ENCODE measurements at places on chromosomes 2 and 18.
A peak's percentile ranks its signal among the peaks of the same experiment; 100 is the strongest.

GRCh38 chr2:168174756-168175155, 72.6 kb downstream of the STK39 start:
- DNase-seq = no peak

GRCh38 chr2:236755278-236755840, 185.7 kb downstream of the ACKR3 start:
- DNase-seq = no peak

DNA sequence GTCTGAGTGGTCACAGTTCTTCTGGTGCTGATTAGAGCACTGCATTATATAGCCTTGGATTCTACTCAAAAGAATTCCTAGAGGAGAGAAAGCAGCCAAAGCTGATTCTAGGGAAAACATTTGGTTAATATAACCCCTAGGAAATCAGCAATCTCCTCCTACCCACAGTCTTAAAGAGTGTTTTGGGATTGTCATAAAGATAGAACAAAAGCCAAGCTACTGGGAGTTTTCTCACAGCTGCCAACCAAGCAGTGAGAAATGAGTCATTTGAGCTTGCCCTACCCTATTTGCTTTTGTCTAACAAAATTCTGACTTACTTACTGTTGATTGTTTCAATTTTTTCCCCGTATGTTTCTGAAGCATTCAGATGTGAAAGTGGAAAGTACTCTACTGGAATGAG, 469.3 kb downstream of the PLCL1 start:
- no peak for DNase-seq

GRCh38 chr2:111062417-111062816, 58.3 kb upstream of the BCL2L11 start:
- no peak for DNase-seq

DNA sequence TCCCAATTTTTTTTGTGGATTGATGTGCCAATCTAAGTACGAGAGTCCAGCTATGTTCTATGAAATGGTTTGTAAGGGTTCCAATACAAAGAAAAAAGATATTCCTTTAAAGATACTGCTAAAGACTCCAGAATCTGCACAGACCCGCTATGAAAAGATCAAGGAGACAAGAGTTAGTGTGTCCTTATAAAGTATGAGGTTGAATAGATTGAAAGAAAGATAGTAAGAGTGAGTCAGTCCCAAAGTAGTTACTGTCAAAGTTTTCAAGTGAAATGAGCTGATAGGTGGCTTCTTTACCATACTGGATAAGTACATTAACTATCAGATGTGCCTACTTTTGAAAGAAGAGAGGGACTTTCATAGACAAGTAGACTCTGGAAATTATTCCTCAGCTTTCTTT, 17.9 kb upstream of the EHBP1 start:
- DNase-seq = no peak

DNA sequence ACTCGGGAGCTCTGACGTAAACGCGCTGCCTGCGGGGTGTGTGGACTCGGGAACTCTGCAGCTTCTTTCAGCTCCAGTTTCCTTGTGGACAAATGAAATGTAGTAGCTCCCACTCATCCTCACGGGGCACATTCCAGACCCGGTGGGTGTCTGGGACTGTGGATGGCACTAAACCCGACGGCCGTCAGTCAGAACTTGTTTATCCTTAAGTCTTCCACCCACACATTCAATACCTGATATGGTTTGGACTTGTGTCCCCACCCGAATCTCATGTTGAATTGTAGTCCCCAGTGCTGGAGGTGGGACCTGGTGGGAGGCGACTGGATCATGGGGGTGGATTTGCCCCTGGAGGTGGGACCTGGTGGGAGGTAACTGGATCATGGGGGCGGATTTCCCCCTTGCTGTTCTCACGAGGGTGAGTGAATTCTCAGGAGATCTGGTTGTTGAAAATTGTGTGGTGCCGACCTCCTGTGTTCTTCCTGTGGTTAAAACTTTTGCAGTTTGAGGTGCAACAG, 81.2 kb upstream of the SNTG2 start:
- no peak for DNase-seq

DNA sequence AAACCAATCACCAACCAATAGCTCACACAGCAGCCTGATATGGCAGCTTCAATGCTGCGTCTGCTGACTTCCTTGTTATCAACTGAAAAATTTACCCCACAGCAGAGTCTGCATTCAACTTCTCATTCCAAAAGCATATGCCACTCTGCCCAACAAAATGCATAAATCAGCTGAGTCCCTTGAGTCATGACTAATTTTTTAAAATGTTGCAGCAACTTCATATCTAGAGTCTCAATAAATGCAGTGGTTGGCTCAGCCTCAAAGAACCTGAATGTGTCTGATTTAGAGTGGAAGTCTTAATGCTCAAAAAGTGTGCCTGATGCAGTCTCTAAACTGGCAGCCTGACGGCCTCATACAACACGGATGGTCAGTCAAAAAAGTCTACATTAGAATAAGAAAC, 46.5 kb downstream of the FARSB start:
- no peak for DNase-seq

- DNase-seq = no peak
These were observed 355.2 kb upstream of the TRIB2 start for GRCh38 chr2:12361506-12361905.

DNA sequence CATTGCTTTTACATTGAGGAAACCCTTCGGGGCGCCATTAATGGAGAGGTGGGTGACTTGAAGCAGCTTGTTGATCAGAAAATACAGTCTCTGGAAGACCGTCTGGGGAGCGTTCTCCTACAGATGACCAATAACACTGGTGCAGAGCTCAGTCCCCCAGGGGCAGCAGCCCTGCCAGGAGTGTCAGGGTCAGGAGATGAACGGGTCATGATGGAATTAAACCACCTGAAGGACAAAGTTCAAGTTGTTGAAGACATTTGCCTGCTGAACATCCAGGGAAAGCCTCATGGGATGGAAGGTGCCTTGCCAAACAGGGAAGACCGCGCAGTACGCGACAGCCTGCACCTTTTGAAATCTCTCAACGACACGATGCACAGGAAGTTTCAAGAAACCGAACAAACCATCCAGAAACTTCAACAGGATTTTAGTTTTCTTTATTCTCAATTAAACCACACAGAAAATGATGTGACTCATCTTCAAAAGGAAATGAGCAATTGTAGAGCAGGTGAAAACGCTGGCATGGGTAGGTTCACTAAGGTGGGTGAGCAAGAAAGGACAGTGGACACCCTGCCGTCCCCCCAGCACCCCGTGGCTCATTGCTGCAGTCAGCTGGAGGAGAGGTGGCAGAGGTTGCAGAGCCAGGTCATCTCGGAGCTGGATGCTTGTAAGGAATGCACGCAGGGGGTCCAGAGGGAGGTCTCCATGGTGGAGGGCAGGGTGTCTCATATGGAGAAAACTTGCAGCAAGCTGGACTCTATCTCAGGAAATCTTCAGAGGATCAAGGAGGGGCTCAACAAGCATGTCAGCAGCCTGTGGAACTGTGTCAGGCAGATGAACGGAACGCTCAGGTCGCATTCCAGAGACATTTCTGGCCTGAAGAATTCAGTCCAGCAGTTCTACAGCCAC, 45.0 kb downstream of the EMILIN2 start:
- no peak for DNase-seq

GRCh38 chr18:52995875-52996274, 655.9 kb downstream of the DCC start:
- DNase-seq = no peak

DNA sequence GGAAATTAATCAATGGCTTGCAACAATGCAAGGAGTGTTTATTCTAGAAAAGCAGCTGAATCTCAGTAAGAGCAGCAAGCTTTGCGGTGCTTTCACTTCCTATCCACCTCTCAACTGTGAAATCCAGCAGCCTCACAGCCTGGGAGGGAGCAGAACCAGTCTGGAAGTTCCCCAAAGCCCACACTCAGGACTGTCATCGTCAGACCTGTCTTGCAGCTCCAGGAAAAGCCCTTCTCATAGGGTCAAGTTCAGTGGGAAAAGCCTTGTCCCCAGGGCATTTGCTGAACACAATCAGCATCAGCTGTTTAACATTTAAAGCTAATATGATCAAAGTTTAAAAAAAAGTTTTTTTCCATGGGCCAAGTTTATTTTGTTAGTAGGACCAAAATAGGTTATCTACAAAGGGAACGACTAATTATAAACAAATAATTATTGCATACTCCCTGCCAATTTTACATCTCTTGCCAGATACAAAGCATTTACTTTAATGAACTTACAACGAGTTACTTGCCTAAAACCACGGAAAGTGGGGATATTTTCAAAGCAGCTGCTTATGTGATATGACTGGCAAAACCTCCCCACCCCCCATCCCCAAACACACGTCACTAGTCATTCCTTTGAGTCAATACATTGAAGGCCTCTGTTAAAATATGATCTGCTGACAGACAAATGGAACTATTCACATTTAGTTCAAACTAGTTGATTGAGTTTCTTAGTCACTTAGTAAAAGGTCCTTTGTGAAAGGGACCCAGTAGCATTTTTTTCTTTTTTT, 36.8 kb downstream of the PARD6G start:
- no peak for DNase-seq

GRCh38 chr18:56992777-56993176, 154.1 kb upstream of the BOD1L2 start:
- no peak for DNase-seq

DNA sequence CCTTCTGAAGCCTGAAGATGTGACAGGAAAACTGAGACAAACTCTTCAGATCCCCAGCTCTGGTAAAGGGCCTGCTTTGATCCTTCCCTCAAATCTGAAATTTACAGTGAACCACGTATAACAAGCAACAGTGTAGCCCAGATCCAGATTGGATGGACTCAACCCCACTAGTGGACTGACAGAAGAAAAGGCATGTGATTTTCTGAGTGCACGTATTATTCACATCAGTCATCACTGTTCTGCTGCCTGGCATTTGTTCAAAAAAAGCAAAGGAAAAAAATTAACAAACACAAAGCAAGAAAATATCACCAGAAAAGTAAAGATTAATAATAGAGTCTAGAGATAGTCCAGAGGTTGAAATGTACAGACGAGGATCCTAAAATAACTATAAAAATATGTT, 87.6 kb downstream of the CYRIA start:
- no peak for DNase-seq

DNA sequence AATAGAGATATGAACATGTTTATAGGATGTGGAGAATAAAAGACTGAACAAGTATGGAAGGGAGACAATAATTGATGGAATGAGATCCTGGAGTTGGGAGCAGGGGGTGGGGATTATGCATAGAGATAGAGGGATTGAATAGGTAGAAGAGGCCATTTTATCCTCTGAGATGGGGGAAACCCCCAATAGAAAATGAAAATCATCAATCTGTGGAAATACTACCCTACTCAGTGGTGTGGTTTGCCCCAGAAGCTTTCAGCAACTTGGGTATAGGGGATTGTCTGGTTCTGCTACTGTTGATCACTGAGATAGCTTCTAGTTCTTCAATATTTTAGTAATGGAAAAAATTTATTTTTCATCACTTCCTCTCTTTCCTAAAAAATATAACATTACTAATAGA, 41.1 kb upstream of the RMND5A start:
- no peak for DNase-seq

DNA sequence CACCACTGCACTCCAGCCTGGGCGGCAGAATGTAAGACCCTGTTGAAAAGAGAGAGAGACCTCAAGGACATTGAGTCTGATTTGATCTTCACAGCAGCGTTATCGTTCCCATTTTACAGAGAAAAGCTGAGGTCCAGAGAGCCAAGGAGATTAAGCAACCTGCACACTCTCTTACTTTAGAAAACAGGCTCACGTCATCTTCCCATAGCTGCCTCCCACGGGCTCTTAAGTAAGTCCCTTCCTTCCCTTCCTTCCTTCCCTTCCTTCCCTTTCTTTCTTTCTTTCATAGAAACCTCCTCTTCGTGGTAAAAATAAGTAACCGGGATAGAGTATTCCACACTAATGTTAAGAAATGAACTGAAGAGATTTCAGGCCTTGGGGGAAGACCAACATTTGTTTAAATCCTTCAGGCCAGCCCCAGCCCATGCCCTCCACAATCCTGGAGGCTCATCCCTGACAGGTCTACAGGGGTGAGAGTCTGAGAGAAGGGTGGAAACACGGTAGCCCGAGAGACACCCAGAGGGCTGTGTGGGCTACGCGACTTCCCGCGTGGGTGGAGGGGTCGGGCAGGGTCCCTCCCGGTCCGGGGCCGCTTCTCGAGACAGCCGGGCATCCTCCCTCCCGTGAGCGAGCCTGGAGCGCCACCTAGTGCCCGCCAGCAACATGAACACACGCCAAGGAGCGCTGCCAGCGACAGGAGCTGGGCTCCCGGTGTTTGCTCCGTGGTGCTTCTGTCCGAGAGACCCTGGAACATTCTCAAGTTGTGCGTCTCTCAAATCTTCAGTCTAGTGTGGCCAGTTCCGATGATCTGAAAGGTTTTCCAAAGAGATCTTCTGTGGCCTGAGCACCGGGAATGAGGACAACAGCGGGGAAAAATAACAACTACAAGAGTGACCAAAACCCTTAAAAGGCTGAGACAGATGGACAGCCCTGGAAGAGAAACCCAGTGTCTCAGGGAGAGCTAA, 160.3 kb downstream of the INO80D start:
- peak; percentile 33 for DNase-seq

- DNase-seq = no peak
These were observed 598.6 kb downstream of the SLC4A3 start for GRCh38 chr2:220226076-220226475.

DNA sequence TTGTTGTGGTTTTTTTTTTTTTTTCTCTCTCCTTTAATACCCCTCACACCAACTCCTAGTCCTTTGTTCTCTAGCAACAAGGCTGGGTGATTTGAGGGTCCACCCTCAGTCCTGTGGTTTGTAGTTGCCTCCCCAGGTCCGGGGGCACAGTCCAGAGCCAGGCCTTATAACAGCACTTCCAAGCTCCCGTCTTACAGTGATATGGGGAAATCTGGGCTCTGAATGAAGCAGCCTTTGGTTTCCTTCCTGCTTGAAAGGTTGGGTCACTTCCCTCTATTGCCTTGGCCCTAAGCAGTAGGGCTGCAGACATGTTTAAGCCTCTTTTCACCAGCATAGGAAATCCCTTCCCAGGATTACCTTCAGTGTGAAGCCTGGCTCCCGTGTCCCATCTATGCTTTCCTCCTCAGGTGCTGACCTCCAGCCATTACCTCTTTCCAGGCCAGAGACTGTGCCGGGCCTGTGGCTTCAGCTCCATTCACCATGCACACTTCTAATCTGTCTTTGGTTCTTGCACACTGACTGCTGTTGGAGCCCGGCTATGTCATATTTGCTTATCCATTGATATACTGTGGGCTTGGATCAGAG, 21.2 kb upstream of the NTSR2 start:
- no peak for DNase-seq

GRCh38 chr2:102005989-102006885, 14.5 kb downstream of the IL1R2 start:
- DNase-seq = peak; percentile 44

- DNase-seq = no peak
These were observed 6.2 kb downstream of the IMPA2 start for GRCh38 chr18:11987527-11987926.

- DNase-seq = no peak
These were observed 507.1 kb upstream of the ID2 start for GRCh38 chr2:8174641-8175257.

GRCh38 chr2:187847245-187848208, 293.3 kb upstream of the TFPI start:
- no peak for DNase-seq

Data from NCI-H524 (cell line).